ENCODE measurements at places on chromosomes 3 and 15. TPM values are rescaled to one million over a fixed set of nuclear protein-coding genes. Genes with fewer than 3 reads are reported as not detected.

Gene GPR87
- not detected for total RNA-seq

Gene MUSTN1
- total RNA-seq: 32.7 TPM

Gene HTR3E
- total RNA-seq: not detected

DNA sequence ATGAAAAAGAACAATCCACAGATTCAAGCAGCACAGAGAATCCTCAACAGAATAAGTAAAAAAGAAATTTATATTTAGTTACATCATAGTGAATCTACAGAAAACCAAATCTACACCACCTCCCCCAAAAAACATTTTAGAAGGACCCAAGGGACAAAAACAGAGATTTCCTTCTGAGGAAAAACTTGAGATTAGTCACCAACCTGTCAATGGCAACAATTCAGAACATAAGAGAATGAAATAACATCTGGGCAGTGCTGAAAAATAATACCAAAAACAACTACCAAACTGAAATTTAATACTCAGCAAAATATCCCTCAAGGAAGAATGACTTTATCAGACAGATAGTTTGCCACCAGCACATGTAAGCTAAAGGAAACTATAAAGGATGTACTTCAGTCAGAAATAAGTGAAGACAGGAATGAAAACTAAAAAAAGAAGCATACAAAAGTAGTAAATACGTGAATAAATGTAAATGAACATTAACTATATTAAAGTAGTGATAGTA, 260.7 kb downstream of the ULK4 start:
- DNase-seq: no peak

- peak; percentile 52 for DNase-seq
Observed at GRCh38 chr15:100918690-100919480, at the start of gene LRRK1. Gene LRRK1, plus strand, starts transcription at chr15:100919357. Its CDS starts 5,276 bp downstream, at chr15:100924633.

DNA sequence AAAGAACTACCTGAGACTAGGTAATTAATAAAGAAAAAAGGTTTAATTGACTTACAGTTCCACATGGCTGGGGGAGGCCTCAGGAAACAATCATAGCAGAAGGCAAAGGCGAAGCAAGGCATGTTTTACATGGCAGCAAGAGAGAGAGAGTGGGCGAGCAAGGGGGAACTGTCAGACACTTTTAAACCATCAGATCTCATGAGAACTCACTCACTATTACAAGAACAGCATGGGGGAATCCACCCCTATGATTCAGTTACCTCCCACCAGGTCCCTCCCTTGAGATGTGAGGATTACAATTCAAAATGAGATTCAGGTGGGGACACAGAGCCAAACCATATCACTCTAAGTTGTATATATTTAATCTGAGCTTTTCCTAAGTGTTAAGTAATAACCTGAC, 79.0 kb upstream of the MLF1 start:
- DNase-seq: no peak

- no peak for DNase-seq
Observed at GRCh38 chr3:17258823-17259436, 374.2 kb downstream of the PLCL2 start.

DNA sequence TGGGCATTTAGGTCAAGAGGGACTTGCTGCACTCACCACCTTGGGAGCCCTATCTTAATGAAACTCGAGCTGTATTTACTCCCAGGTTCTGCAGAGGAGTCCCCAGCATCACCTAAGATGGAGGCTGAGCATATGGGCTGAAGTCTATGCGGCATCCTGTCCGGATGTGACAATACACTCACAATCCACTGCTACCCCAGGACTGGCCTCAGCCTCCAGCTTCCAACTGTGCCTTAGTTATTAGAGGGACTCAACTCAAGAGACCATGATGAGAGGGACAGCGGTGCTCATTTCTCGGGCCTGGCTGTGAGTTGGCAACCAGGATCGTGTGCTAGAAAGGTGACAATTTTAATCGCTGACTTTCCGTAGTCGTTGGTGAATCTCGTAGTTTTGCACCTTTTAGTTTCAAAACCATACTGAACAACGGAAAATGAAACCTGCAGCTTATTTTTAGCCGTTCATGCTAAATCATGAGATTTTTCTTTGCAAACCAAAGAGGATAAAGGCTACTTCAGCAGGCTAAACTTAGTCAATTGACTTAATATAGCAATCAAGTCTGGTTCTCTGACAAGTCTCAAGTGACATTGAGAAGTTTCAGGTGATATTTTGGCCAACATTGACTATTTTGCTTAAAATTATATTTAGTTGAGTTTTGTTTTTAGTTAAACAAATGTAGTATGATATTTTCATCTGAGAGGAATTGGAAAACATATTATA, 11.1 kb downstream of the ZBTB38 start:
- DNase-seq: no peak

- no peak for DNase-seq
Observed at GRCh38 chr15:66039117-66039871, 170.0 kb downstream of the RAB11A start.

All from left ventricle myocardium inferior (tissue), 1 donor.